ENCODE measurements at places on chromosomes 1 and 21. TPM values are rescaled to one million over a fixed set of nuclear protein-coding genes. Genes with fewer than 3 reads are reported as not detected.

Gene CCDC190
- not detected for total RNA-seq

Gene PDE9A
- 6.8 TPM for total RNA-seq

Gene MANEAL
- 2.6 TPM for total RNA-seq

Gene FAM72D
- total RNA-seq = 22.7 TPM

Gene TP73
- 15.2 TPM for total RNA-seq

Gene SLC45A1
- total RNA-seq = 0.26 TPM

Gene FLAD1
- 63.7 TPM for total RNA-seq

Gene UBE2U
- total RNA-seq = not detected

Gene LRRC8B
- 16.5 TPM for total RNA-seq

Gene POLR3C
- total RNA-seq = 37.0 TPM

Gene FCRLB
- 0.63 TPM for total RNA-seq

Gene OR2T29
- total RNA-seq = not detected

Gene PDE4B
- 42.2 TPM for total RNA-seq

Gene LCE2C
- not detected for total RNA-seq

Gene BTBD8
- total RNA-seq = 2.4 TPM

Gene ZNF648
- total RNA-seq = not detected

Gene PPM1J
- total RNA-seq = 0.26 TPM

Gene TDRD5
- total RNA-seq = not detected

Gene GNPAT
- total RNA-seq = 45.8 TPM

Gene TRIM67
- total RNA-seq = not detected

Gene NBPF20
- 0.12 TPM for total RNA-seq

Gene FCER1A
- total RNA-seq = not detected

Gene HMGCS2
- not detected for total RNA-seq

Gene ASCL5
- not detected for total RNA-seq

Gene EPHB2
- total RNA-seq = 0.09 TPM

Gene CACHD1
- 0.06 TPM for total RNA-seq

Gene MSH4
- 0.38 TPM for total RNA-seq

Gene PGBD5
- total RNA-seq = not detected

Data from activated CD8-positive, alpha-beta memory T cell treated with anti-CD3 and anti-CD28 coated beads, Interleukin-2, amount 10 ng/mL, durations not matched to agents 7 days and 5 days (primary cell).